Ureter (tissue), 1 donor: ENCODE measurements at places on chromosomes 16 and 17. TPM values are rescaled to one million over a fixed set of nuclear protein-coding genes. Genes with fewer than 3 reads are reported as not detected.
A peak's percentile ranks its signal among the peaks of the same experiment; 100 is the strongest.

Gene CLDN6
- not detected for total RNA-seq

Gene NOD2
- total RNA-seq: 2.2 TPM

Gene VASN
- 13.4 TPM for total RNA-seq

Gene KIF2B
- not detected for total RNA-seq

Gene CETP
- total RNA-seq: 0.42 TPM

Gene HSD17B1
- total RNA-seq: 3.6 TPM

Gene RPL38
- total RNA-seq: 1,081 TPM

Gene DNAH3
- 3.1 TPM for total RNA-seq

Gene ADGRG1
- 201 TPM for total RNA-seq

- no peak for DNase-seq
These were observed 34.0 kb downstream of the YPEL2 start for GRCh38 chr17:59365383-59365981.

GRCh38 chr17:72071330-72071729 lies 49.5 kb upstream of the SOX9 start:
- no peak for DNase-seq

GRCh38 chr17:62627219-62627903 lies at the start of gene MRC2:
MRC2 (plus strand) TSS chr17:62627670; CDS start chr17:62627803, 133 bp downstream.
- peak; percentile 73 for DNase-seq

GRCh38 chr16:30054959-30055553 lies 10.5 kb upstream of the ALDOA start:
- DNase-seq: no peak

GRCh38 chr17:78723957-78724356 lies 58.1 kb downstream of the CYTH1 start:
- no peak for DNase-seq

DNA sequence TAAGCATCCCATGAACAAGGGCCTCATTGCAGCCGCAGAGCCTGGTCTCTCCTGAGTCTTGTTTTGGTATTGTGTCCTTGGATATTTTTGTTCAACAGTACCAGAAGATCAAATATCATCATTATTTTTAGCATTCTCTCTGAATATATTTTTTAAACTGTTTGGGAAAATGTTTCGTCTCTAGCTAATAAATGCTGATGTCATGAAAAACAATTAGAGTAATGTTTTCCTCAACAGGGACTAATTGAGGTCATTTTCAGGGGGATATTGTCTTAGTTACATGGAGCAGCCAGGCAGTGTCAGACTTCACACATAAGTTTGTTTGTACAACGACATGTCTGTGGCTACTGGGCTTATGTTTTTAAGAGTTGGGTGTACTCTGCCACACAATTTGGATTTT lies 805.3 kb upstream of the SOX9 start:
- no peak for DNase-seq
